ENCODE measurements at places on chromosomes 12 and 14.

GRCh38 chr12:53039851-53040250, 10.0 kb upstream of the TNS2 start:
- no peak for DNase-seq

DNA sequence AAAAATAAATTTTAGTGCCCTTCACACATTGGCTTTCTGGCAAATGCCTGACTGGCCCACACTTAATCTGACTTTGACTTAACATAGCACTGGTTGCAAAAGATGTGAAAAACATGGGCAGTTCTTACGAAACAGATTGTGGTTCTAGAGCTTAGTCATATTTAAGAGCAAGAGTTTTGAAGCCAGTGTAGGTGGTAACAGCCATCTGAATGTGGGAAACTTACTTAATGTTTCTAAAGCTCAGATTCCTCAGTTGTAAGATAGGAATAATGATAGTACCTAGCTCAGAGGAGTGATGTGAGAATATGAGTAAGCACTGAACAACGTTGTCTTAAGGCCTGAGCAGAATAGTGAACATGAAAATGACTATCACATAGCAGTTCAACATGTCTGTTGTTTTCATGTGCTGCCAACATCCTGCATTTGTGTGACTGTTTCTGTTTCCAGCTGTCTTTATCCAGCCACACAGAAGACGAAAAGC, 262.7 kb downstream of the SYT1 start:
- no peak for DNase-seq

- no peak for DNase-seq
Measured at GRCh38 chr12:113061061-113061694, 4.6 kb downstream of the DTX1 start.

- DNase-seq: no peak
Measured at GRCh38 chr12:43459285-43459684, 92.7 kb downstream of the ADAMTS20 start.

- peak; percentile 63 for DNase-seq
Measured at GRCh38 chr14:24339284-24340151, at the start of gene RIPK3. RIPK3 (minus strand) TSS chr14:24339991; CDS start chr14:24339826, 165 bp downstream.

GRCh38 chr12:91327889-91328288, 145.3 kb upstream of the DCN start:
- no peak for DNase-seq

DNA sequence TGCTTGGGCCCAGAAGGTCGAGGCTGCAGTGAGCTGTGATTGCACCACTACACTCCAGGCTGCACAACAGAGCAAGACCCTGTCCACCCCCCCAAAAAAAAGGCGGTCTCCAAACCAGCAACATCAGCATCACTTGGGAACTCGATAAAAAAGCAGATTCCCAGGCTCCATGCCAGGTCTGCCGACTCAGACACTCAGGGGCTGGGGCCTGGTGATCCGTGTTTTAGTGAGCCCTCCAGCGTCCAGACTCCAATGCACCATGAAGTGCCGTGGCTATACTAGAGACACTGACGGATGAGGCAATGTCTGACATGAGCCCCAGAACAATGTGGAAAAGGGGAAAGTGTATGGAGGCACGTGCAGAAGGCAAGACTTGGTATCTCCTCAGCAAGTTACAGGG, 28.8 kb downstream of the SCARB1 start:
- DNase-seq: no peak

DNA sequence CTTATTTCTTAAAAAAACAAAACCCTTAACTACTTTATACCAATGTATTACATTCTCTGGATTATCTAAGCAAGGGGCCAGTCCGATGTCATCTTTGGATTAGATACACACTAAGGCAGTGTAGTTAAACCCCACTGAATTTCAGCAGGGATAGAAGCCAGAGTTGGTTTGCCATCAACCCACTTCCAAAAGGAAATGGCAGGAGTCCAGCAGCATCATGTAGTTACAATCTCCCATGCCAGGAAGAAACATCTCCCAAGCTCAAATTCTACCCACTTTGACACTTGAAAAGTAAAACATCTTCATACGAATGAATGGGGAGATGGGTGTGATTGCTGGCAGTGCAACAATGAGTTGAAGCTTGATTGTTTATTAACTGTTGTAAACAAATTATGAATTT, 203.5 kb upstream of the PLXNC1 start:
- no peak for DNase-seq

DNA sequence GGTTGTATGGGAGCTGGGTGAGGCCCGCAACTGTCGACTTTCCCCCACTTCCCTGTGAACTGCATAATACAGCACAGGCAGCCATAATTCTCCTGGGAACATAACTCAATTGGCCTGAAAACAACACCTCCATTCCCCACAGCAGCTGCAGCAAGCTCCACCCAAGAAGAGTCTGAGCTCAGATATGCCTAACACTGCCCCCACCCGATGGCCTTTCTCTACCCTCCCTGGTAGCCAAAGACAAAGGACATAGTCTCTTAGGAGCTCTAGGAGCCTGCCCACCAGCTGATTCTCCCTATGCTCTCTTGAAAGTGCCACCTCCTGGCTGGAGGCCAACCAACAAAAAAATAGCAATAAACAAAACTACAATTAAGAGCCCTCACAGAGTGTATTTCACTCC, 542.7 kb upstream of the LMO3 start:
- DNase-seq: no peak

DNA sequence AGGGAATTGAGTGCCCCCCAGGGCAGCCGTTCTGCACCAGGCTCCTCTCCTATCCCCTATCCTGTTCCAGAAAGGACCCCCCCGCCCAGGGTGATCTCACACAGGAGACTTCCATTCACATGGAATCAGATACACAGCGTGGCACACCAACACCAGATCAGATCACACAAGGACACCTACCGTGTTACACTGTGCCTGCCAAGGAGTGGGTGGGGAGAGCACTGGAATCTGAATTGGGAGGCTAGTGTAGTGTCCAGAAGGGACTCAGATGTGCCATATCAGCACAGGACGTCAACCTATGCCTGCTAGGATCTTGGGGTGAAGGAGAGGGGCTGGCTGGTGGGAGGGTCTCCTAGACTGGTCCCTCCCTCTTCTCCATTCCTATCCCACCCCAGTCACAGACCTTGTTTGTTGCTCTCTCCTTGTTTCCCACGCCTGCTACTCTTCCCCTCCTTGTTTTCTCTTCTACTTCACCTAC, 2.3 kb downstream of the PTMS start:
- no peak for DNase-seq

DNA sequence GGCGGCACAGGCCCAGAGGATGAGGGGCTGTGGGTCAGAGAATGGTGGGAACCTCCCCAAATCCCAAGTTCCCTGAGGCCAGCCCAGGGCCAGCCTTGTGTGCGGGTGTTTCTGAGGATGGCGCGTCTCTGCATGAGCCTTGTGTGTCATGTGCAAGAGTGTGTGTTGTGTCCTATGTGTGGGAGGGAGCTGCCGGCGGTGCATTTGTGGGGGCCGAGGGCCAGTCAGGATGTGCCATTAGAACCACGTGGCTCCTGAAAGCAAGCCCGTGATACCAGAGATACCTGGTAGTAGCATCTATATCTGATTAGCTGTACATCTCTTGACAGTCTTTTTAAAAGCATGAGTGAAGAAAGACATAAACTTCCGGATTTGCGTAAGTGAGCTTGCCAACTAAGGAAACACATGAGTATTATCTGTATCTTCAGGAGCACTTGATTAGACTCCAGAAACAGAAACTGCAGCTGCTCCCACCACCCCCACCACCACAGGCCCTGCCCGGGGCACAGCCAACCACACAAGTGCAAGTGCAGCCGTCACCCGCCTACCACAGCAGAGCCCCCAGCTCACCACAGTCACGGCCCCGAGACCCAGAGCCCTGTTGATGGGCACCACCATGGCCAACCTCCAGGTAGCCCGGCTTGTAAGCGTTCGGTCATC, 19.2 kb downstream of the DDX51 start:
- DNase-seq: no peak

- peak; percentile 73 for DNase-seq
Measured at GRCh38 chr14:72714094-72714493, 179.8 kb downstream of the DPF3 start.

- peak; percentile 15 for DNase-seq
Measured at GRCh38 chr12:71840231-71840847, 780 bp downstream of the TBC1D15 start.

GRCh38 chr12:115023279-115024265, 339.6 kb upstream of the TBX3 start:
- no peak for DNase-seq

DNA sequence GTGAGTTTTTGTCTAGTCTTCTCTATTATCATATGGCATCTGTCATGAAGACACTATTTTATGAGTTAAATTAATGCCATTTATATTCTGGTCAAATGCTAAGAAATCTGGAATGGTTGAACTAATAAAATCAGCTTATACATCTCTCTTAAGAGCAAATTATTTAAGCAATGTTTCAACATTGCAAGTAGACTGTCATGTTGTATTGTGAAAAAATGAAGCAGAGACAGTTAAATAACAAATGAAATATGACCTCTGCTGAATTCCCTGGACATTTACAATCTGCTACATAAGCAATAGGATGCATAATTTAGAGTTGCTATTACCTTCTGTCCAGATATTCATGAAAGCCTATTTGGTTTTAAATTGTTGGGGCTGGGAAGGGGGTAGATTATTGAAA, 30.6 kb downstream of the NAV3 start:
- DNase-seq: no peak

GRCh38 chr12:76813265-76813664, 49.4 kb downstream of the ZDHHC17 start:
- DNase-seq: no peak

GRCh38 chr14:77303417-77304156, 17.1 kb downstream of the POMT2 start:
- no peak for DNase-seq

GRCh38 chr14:102949062-102949800, 26.8 kb downstream of the AMN start:
- DNase-seq: peak; percentile 15

- no peak for DNase-seq
Measured at GRCh38 chr14:73286598-73286997, 49.3 kb downstream of the PAPLN start.

- no peak for DNase-seq
Measured at GRCh38 chr12:54173066-54173726, 15.6 kb downstream of the SMUG1 start.

- DNase-seq: no peak
Measured at GRCh38 chr14:104373055-104373854, 206.3 kb upstream of the C14orf180 start.

GRCh38 chr12:68350753-68351152, 18.6 kb upstream of the MDM1 start:
- DNase-seq: no peak

DNA sequence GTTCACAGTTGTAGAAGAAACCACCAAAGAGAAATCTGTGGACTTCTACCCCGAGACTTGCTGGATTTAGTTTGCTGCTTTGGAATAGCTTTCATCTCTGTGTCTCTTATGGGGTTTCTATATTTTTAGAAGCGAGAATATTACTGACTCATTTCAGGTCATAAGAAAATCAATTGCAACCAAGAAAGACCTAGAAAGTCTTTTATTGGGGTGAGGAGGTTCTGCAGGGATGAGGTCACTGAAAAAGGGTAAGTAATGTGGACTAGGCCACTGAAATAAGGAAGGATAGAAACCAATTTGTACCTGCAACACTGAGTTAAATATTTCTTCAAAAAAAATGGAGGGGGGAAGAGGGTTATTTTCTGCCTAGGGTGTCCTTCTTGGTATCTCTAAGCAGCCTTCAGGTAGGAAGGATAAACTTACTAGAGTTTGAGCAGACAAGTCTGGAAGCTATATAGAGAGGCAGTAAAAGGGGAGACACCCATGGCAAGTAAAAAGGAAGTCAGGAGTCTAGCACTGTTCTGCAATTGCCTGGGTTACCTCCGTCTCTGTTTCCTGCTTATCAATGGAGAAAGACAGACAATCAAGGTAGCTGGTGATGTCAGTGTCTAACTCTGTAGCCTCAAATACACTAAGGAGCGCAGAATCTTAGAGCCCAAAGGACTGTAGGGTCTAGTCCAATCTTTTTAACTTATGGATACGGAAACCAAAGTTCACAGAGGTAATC, 19.6 kb upstream of the KERA start:
- no peak for DNase-seq

DNA sequence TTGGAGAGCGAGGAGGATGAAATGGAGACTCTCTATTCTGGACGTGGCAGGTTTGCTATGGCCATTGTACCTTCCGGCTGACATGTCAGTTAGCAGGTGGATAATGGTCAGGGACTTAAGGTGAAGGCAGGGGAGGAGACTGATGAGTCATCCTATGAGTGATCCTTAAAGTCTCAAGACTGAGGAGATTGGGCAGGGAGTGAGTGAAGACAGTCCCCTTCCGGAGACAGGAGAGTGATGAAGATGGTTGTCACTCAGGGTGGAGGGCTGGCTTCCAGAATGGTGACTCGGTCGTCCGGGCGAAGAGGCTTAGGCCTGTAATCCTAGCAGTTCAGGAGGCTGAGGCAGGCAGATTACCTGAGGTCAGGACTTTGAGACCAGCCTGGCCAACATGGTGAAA, 49.8 kb upstream of the CCDC63 start:
- no peak for DNase-seq

DNA sequence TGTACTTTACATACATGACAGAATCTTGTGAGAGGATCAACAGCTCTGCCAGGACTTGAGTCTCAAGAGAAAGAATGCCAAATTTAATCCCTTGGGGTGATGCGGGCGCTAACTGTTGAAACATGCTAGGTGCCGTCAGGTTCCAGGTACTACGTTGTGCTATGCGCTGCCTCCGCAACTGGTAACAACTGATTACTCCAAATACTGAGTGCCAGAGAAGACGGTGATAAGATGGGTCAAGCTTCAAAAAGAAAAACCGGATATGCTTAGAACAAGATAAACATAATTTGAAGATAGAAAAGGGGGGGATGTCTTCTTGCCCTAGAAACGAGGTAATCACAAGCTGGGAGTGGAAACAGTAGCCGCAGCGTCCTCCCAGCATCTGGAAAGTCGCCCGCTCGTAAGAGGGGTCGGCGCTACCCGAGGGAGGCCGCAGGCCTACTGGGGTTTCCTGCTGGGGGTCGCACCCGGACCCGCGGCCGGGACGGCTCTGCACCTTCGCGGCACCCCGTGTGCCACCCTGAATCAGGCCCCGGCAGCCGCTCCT, 678 bp downstream of the ZBTB25 start:
- DNase-seq: peak; percentile 20

DNA sequence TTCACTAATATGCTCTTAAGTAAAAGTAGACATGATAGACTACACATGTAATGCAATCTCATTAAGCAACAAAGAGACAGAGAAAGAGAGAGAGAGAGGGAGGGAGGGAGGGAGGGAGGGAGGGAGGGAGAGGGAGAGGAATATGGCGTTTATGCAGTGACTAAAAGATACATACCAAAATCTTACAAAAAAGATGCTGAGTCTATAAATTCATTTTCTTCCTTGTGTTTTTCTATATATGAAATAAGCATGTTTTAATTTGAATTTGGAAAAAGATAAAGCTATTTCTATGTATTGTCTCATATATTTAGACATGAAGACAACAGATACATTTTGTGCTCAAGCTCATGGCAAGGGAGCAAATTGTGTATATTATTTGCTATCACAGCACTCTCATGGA, 44.1 kb downstream of the LRFN5 start:
- no peak for DNase-seq

GRCh38 chr14:68780358-68781160, 12.3 kb downstream of the ZFP36L1 start:
- DNase-seq: peak; percentile 41

GRCh38 chr14:38208618-38209562, 1.2 kb downstream of the SSTR1 start:
- no peak for DNase-seq

Data from CD4-positive, alpha-beta T cell treated with Interleukin-1 beta for 1 hour (primary cell).